ENCODE measurements at places on chromosomes 5 and 9.

GRCh38 chr9:16656432-16657169, 213.9 kb downstream of the BNC2 start:
- no peak for DNase-seq

DNA sequence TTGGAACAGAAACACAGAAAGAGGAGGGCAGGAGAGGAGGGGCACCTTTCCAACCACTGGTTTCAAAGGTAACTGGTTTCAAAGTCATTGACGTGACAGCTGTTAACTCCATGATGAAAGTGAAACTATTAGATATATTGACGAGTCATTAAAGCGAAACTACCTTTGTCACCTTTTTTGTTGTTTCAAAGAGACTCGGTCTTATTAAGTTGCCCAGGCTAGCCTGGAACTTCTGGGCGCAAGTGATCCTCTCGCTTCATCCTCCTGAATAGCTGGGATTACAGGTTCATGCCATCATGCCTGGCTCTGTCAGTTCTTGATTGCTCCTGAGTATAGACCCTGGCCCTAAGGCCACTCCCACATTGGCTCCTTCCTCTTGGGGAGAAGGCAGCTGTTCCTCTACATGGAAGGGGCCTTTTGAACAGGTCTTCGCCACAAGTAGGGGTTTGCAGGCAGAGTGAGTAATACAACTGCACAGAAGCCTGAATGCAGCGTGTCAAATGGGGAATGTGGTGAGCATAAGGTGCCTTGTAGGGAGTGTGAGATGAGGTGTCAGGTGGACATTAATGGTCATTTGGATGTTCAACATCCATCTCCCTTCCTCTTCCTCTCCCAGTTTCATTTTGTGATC, 3.4 kb upstream of the F12 start:
- no peak for DNase-seq

DNA sequence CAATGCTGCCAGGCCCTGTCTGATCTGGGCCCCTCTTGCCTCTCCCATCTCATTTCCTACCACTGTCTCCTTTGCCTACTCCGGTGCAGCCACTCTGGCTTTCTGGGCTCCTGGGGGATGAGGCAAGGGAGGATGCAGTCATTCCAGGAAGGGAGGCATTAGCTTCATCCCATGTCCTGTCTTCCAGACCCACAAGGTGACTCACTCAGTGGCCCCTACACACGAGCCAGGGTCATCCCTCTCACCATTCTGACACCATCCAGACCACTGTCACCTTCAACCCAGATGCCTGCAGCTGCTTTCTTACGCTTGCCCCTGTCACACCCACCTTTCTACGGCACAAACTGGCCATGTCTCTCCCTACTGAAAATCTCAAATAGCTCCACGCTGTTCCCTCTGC, 19.1 kb downstream of the ACSL6 start:
- DNase-seq, result no peak

GRCh38 chr5:84017523-84018172, 297.0 kb upstream of the HAPLN1 start:
- DNase-seq, result no peak

DNA sequence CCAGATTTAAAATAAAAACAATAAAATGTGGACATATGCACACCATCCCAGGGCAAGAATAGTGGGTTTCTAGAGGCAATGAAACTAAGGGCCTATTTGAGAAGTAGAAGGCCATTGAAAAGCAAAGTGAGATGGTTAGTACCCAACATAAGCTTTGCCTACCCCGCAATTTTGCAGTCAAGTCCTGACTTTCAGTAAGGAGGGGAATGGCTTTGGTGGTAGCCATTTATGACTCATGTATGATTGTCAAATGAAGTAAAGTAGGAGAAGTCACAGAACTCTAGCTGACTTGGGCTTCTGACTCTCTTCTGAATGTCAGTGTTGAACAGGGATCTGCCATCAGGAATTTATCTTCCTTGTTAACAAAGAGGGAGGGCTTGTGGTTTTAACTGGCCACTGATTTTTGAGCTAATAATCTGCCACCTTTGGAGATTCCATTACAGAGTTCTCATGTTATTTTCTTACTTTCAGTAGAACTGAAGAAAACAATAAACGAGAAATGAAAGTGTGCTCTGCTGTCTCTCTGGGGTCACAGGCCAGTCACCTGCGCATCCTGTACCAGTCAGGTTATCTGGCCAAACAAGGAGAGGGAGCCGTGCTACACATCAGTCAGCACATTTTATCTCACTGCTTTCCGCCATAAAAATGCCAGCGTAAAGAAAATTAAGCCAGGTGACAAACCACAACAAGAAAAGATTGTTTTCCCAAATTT, 14.3 kb upstream of the SNCAIP start:
- no peak for DNase-seq

DNA sequence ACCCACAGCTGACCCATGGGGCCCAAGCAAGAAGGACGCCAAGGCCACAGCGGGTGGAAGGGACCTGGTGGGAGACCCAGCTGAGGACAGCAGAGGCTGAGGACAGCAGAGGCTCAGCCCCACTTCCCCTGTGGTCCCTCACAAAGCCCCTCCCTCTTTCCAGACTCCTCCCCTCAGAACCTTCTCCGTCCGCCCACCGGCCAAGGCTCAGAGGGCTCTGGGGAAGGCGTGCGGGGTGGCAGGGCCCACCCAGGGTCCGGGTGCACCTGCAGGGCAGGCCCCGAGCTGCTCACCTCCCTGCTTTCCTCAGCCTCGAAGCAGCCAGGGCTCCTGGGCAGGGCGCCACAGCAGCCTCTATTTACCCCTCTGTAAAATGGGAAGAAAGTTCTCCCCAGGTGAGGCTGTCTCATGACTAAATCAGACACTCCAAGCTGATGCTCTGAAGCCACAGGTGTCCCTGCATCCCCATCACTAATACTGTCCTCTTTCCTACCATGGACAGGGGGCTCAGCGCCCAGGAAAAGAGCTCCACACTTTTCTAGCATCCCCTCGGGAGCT, 137.9 kb upstream of the PPP1R26 start:
- DNase-seq, result peak; percentile 39

DNA sequence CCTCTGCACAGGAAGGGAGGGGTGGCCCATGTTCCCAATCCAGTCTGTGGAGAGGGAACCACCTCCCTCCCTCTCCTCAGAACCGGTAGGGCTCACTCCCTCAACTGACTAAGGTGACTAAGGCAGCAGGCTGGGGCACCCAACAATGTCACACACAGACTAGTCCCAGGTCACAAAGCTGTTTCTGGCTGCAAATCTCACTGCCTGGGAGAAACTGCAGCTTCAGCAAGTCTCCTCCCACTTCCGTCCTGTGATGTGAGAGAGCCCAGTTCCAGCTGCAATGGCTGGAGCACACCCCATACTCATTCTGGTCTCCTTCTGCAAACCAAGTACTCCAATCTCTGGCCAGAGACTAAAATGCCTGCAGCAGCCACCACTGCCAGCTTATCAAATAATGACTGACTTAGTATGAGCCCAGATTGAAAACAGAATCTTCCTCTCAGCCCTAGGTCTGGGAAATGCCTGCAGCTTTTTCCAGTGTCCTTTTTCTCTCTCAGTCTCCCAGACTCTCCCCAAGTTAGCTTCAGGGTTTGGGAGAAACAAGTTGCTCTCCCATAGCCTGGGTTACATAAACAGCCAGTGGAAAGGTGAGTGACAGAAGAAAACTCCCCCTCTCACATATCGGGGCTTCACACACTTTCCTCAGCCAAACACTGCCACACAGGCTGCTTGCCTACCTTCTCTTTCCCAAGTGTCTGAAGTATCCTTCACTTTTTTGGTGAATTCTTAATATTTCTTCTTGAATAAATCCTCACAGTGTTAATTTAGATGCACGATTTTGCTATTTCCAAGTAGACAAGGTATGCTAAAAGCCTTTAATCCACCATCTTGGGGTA, 247.4 kb upstream of the RASA1 start:
- peak; percentile 70 for DNase-seq

DNA sequence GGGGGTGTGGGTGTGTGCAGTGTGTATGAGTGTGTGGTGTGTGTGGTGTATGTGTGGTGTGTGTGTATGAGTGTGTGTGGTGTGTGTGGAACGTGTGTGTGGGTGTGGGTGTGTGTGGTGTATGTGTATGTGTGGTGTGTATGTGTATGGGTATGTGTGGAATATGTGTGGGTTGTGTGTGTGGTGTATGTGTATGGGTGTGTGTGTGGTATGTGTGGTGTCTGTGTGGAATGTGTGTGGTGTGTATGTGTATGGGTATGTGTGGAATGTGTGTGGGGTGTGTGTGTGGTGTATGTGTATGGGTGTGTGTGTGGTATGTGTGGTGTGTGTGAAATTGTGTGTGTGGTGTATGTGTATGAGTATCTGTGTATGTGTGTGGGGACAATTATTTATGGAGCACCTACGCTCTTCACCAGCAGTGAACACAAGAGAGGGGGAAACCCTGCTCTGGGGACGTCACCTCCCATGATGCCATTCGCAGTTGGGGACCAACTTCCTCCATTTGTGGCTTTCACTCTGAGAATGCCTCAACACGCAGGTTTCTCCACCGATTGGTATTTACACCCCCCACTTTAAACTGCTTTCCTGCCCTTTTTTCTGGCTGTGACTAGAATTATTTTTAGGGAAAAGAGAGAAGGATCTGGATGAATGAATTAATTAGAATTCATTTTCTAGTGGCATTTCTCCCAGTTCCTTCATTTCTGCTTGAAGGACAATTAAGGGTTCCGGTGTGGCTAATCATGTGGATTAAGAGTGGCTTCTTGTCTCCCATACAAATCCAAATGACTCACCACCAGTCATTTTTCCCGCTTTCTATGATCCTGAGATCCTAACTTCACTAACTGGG, 238.1 kb downstream of the ROR2 start:
- no peak for DNase-seq
